ENCODE measurements at places on chromosomes 13 and 19.

DNA sequence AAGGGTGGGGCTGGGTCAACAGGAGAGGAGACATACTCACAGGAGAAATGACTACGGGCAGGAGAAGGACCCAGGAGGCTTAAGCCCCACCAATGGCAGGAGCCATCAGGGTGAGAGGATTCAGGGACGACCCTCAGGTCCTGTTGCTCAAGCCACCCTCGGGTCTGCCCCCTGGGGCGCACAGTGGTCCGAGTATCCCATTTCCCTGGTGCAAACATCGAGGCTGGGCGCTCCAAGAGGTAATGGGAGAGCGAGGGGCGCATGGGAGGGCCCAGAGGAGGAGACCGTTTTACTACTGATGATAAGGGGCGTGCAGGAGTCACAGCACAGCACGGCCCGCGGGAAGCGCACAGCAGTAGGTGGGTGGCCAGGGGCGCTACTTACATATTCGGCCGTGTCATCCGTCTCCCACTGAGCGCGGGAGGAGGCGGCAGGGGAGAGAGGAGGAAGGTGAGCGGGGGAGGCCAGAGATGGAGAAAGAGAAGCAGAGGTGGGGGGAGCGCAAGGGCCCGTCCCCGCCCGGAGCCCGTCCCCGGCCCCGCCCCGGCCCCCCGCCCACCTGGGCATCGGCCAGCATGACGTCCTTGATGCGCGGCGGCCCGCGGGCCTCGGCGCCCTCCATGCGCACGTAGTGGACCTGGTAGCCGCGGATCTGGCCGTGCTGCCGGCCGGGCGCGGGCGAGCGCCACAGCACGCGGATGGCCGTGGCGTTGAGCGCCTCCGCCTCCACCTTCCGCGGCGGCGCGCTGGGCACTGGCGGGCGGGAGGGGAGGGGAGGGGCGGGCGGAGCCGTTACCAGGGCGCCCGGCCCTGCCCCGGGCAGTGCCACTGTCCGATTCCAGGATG, 111.5 kb downstream of the PTPRS start:
- no peak for DNase-seq

DNA sequence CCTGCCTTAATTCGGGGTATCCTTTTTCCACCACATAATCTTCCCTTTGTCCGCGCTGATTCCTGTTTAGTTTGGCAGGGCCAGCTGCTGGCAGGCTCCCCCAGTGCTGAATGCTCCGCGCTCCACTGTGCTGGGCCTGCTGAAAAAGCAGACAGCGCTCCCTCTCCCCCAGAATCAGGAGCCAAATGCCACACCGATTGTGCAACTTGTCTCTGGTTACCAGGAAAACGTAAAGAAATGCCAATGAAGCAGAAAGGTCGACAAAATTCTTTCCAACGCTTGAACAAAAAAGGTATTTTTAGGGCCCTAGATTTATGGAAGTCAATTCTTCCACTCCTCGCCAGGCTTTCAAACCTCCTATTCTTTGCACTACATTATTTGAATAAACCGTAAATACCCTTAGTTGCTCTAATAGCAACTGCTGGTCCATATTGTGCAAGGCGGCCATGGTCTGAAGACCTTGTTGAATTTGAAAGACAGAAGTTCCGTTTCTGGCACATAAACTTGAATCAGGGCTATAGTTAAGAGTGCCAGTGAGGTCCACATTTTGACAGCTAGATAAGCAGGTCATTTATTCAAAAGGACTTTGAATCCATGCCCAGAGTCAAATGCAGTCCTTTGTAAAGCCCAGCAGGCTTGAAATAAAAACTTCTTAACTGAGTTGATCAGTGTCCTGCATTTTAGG, 206.7 kb upstream of the RFC3 start:
- DNase-seq: no peak

DNA sequence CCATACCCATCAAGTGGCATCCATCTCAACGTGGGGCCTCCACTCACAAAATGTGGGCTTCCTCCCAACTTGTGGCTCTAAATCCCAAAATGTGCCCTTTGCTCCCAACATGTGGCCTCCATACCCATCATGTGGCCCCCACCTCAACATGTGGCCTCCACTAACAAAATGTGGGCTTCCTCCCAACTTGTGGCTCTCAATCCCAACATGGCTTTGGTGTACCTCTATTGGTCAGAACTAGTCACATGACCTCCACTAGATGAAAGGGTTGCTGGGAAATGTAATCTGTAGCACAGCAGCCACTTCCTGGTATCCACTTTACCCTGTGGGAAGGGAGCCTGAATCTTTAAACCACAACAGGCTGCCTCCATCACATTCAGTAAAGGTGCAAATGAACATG, 10.1 kb upstream of the ACER1 start:
- DNase-seq: no peak

GRCh38 chr13:104086759-104087158, 1020.5 kb upstream of the SLC10A2 start:
- no peak for DNase-seq

GRCh38 chr13:74825152-74825937, 656.6 kb downstream of the TBC1D4 start:
- DNase-seq: no peak

DNA sequence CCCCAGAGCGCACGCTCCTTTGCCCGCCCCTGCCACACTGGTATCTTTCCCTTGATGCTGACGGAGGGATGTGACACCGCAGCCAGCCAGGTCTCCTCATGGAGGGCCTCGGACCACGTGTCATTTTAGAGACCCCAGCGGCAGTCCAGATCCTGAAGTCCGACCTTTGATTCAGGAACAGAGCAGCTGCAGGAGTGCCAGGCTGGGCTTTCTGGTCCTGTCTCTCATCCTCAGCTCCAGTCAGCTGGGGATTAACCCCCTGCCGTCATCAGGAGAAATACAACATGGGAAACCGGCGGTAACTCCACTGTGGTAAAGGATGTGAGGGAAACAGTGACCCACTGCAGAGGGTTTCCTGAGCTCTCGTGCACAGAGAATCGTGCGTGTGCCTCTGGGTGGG, 140.6 kb downstream of the SIPA1L3 start:
- DNase-seq: no peak

DNA sequence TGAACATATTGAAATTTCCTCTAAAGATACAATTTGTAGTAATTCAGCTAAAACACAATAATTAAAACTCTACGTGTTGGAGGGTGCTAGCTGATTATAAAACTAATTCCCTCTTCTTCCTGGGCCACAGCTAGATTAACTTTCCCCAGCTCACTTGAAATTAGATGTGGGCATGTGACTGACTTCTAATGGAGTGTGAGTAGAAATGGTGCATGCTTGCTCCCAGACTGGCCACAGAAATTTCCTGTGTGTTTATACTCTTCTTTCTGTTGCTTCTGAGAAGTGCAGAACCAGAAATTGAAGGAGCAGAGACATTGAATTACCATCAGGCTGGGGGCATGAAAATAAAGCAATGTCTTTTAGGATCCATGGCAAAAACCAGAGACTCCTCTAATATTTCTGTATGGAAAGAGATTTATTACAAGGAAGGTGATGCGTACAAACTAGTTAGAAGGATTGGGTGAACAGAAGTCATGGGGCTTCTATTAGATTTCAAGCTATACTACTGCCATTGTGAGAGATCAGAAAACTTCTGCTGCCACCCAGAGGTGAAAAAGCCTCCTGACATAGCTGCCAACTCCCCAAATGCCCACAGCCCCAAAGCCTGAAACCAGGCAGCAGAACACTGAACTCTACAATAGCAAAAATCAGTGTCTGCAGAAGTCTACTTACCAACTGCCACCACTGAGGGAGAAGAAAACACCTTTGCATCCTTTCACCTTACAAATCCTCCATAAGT, 379.2 kb upstream of the MIR17HG start:
- DNase-seq: peak; percentile 44

GRCh38 chr19:40822161-40822560, 23.2 kb downstream of the EGLN2 start:
- no peak for DNase-seq

- no peak for DNase-seq
These were observed 92.8 kb downstream of the EPSTI1 start for GRCh38 chr13:42899266-42899665.

DNA sequence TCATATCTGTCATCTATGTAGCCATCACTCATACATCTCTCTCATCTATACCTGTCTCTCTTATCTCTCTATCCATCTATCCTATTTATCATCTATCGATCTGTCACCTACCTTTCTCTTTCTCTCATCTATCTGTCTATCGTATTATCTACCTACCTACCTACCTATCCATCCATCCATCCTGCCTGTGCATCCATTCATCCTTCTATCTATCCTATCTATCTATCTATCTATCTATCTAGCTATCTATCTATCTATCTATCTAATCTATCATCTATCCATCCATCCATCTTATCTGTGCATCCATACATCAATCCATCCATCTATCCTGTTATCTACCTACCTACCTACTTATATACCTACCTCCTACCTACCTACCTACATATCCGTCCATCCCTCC, 44.6 kb upstream of the CYP4F8 start:
- no peak for DNase-seq

DNA sequence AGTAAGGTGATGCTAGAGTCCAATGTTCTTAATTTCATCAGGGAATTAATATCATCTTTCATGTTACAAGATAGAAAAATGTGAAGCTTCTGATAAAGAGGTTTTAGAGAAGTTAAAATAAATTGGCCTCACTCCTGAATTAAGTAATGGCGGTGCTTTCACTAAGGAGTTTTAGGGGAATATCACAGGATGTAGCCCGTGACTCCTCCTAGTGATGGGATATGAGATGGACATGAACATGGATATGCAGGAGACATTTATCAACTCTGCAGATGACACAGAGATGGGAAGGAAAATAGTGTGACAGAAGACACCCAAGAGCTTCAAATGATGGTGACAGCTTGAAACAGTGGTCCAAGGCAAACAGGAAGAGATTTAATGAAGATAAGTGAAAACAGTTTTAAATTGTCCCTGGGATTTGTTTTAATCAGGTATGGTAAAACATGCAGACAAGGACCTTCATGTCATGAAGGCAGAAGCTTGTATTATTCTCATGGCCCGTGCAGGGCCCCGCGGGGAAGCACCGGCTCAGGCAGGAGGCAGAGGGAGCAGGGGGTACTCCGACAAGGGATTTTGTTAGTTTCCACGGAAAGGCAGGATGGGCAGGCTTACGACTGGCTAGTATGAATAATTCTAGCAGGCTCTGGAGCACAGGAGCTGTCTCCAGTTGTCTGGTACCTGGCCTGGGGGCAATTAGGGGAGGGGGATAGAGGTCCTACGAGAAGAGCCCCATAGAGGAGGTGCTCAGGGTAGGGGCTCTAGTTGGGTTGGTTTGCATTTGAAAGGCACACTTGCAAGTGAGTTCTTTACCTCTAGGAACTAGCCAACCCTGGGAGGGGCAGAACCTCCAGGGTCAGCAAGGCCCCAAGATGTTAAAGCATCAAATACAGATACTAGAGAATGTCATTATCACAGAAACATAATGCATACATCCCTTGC, 38.7 kb upstream of the FARP1 start:
- no peak for DNase-seq

GRCh38 chr19:2329501-2329916, 1.0 kb downstream of the SPPL2B start:
- DNase-seq: peak; percentile 32

GRCh38 chr19:9961103-9961502, 24.8 kb upstream of the OLFM2 start:
- DNase-seq: no peak

- no peak for DNase-seq
These were observed 176.5 kb upstream of the UBL3 start for GRCh38 chr13:30026909-30027308.

- DNase-seq: no peak
These were observed 103.4 kb downstream of the FRY start for GRCh38 chr13:32135056-32135390.

- DNase-seq: peak; percentile 36
These were observed 9.6 kb downstream of the ABHD13 start for GRCh38 chr13:108227651-108228272.

- peak; percentile 94 for DNase-seq
These were observed 17.2 kb downstream of the CRTC1 start for GRCh38 chr19:18700501-18701249.

- no peak for DNase-seq
These were observed 7.2 kb upstream of the BCL3 start for GRCh38 chr19:44741258-44741731.

DNA sequence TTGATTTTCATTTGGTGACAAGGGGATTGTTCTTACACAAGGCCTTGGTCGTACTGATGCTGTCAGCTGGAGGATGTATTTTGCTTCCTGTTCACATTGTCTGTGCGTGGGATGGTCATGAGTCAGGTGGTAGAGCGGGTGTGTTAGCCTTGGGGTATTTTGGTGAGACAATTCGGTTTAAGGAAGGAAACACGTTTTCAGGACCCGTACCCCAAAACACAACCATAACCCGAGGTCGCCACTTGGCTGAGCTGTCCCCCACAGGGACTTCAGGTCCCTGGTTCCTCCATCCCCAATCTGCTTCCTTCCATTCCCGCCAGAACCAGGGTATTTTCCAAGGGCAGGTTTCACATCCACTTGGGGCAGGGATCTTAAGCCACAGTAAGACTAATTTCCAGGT, 15.0 kb downstream of the MYO9B start:
- no peak for DNase-seq

DNA sequence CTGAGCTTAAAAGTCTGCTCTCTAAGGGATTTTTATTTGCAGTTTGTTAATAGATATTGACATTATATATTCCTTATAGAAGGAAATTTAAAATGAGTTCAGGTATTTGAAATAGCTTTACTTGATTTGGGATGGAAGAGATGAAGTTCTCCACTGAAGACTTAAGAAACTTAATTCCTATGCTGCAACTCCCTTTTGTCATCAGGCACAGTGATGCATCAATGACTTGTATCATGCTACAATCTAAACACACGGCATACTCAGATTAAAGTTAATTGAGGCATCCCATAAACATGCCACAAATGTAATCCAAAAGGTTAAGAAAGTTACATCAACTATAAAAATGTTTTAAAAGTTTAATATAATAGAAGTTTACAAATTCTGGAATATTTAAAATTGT, 109.0 kb downstream of the STARD13 start:
- DNase-seq: no peak

DNA sequence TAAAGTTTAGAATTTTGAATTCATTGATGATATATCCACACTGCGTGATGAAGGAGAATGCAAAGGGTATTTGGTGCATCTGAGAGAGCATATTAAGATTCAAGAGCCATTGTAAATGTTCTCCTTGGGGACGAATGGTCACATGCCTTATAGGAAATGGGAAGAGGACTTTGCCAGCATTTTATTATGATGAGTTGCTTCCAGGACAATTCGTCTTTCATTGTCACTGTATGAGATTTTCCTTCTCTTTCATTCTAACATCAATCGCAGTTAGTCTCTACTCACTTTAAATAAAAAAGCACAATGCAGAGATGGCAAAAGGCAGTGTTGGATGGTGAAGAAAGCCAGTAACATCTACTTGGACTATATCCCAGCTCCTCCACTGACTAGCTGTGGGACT, 21.4 kb downstream of the WDFY2 start:
- DNase-seq: no peak

GRCh38 chr13:48695776-48696175, 42.0 kb downstream of the CYSLTR2 start:
- no peak for DNase-seq

- DNase-seq: no peak
These were observed 14.3 kb downstream of the DACH1 start for GRCh38 chr13:71852736-71853135.

GRCh38 chr13:108855737-108856387, 226.5 kb downstream of the MYO16 start:
- no peak for DNase-seq
